ENCODE measurements at places on chromosomes 11 and 22.

GRCh38 chr11:12542186-12542935 lies 131.9 kb upstream of the TEAD1 start:
- no peak for DNase-seq

DNA sequence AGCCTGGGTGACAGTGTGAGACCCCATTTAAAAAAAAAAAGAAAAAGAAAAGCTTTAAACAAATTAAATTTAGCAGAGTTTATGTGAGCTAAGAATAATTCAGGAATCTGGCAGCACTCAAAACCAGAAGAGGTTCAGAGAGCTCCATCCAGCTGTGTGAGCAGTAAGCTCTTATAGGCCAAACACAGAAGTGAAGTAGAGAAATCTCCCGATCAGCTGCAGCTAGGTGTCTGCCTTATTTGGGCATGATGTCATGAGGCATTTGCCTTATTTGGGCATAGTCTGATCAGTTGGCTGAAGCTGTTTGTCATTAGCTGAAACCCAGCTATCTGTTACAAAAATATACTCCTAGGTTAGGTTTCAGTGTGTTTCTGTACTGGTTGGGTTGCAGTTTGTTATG lies 8.2 kb downstream of the MS4A15 start:
- no peak for DNase-seq

DNA sequence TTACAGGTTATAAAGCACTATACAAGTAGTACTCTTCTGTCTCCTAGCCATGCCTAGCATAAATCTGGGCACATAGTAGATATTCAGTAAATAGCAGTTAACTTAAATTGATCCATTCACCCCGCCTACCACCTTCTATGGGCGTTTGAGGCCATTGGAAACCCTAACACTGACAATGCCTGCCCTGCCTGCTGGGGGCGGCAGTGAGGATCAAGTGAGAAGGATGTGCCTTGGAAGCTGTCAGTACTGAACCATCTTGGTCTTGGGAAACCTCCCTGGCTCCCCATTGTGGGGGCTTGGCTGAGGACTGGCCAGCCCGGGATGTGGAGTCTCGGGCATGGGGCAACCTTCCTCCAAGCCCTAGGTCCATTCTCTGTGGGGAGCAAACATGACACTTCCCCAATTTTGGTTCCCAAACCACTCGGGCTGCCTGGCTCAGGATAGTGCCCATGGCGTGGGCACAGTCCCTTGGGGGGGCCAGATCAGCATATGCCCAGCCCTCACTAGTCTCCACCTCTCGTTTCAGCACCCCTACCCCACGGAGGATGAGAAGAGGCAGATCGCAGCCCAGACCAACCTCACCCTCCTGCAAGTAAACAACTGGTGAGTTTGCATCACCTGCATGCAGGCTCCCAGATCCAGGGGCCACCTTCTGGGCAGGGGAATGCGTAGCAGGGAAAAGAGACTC lies 67.4 kb downstream of the FEZ1 start:
- peak; percentile 33 for DNase-seq

DNA sequence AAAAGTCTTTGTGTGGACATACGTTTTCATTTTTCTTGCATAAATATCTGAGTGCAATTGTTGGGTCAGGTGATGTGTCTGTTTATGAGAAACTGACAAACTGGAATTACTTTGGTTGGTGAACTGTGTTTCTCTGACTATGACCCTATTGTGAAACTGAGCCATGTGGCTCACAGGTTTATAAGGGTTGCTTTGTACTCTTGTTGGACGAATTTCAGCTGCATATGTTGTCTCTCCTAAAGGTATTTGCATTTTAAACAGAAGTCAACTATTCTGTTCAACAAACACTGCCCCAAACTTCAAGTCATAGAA lies 34.4 kb upstream of the RASD2 start:
- peak; percentile 94 for DNase-seq

DNA sequence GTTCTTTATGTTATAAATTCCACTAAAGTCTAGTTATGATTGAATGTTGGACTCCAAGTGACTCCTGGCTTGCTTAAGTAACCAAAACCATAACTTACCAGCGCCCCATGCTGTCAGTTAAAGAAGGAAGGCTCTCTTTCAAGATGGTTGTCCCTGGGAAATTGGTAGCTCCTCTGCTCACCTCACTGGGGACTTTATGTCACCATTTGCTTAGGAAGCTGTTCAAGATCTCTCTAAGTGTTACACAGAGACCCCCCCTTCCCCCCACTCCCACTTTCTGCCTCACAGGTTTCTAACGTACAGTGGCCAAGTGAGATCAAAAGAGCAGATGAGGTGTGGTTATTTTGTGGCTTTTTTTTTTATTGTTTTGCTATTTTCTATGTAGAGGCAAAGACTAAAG lies 301.8 kb downstream of the AASDHPPT start:
- DNase-seq, result no peak

- DNase-seq, result no peak
These were observed 22.5 kb downstream of the PISD start for GRCh38 chr22:31639436-31640039.

GRCh38 chr11:8298801-8299786 lies 35.4 kb upstream of the LMO1 start:
- DNase-seq, result no peak

- DNase-seq, result no peak
These were observed 64.7 kb downstream of the TRIM29 start for GRCh38 chr11:120073196-120073595.

- DNase-seq, result no peak
These were observed 9.6 kb downstream of the WT1 start for GRCh38 chr11:32425761-32426160.

GRCh38 chr11:97279341-97279740 lies 889.5 kb downstream of the JRKL start:
- DNase-seq, result no peak

DNA sequence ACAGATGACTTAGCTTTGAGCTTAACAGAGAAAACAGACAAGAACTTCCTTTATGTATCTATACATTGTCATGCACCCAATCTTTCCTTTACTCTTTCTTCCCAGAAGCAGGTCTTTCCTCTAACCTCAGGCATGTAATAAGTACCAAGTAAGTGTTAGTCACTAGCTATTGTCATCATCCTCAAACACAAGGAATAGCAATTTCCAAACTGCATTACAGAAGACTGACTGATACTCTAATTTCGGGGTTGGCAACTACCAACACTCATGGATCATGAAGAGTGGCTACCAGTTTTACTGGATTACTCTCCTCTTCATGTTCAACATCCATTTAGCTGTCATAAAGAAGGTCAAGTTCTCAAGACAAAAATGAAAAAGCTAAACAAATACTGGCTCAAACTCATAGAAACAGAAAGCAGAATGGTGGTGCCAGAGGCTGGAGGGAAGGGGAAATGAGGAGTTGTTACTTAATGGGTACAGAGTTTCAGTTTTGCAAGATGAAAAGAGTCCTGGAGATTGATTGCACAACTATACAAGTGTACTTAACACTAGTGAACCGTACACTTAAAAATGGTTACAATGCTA lies 111.6 kb downstream of the SIK3 start:
- DNase-seq, result no peak

DNA sequence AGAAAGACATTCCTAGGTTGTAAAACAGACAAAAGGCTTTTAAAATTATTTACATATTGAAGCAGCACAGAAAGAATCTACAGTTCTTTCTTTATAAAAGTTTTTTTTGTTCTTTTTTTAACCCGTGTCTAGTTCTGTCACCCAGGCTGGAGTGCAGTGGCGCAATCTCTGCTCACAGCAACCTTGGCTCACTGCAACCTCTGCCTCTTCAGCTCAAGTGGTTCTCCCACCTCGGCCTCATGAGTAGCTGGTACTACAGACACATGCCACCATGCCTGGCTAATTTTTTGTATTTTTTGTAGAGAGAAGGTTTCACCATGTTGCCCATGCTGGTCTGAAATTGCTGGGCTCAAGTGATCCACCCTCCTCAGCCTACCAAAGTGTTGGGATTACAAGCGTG lies 3.8 kb upstream of the INCENP start:
- no peak for DNase-seq
